Hair follicle dermal papilla cell (primary cell): ENCODE measurements at places on chromosomes 5 and 9. TPM values are rescaled to one million over a fixed set of nuclear protein-coding genes. Genes with fewer than 3 reads are reported as not detected.

C5orf58 gene
- not detected in 2 replicates for total RNA-seq

IFNK gene
- total RNA-seq, result not detected in 2 replicates

LVRN gene
- 1.5 and 2.4 TPM in 2 replicates for total RNA-seq

FOXD1 gene
- 24.7 and 26.1 TPM in 2 replicates for total RNA-seq

LCN2 gene
- 0.32 TPM in 1 of 2 replicates, not detected in the other for total RNA-seq
